PC-3 (cell line): ENCODE measurements at places on chromosomes 12 and 14. TPM values are rescaled to one million over a fixed set of nuclear protein-coding genes. Genes with fewer than 3 reads are reported as not detected.

GRCh38 chr14:59464486-59465315 is 479 bp downstream of the GPR135 start:
- peak; percentile 87 for DNase-seq

- peak; percentile 100 for DNase-seq
These were observed at the start of gene RPS6KA5 for GRCh38 chr14:91060351-91061055. Gene RPS6KA5, minus strand, starts transcription at chr14:91060641. Its CDS starts 207 bp downstream, at chr14:91060434.

- DNase-seq = no peak
These were observed 74.2 kb downstream of the TMTC1 start for GRCh38 chr12:29709496-29710040.

DNA sequence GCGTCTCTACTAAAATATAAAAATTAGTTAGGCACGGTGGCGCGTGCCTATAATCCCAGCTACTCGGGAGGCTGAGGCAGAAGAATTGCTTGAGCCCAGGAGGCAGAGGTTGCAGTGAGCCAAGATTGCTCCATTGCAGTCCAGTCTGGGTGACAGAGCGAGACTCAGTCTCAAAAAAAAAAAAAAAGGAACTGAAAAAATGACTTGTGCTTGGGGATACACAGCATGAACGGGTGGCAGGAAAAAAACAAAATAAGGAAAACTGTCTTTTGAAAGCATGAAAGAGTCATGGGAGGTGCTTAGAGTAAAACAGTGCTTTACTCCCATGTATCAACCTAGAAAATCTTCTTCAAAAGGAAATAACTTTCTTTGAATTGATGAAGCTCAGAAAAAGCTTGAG is 80.8 kb downstream of the TMTC1 start:
- DNase-seq = no peak

- peak; percentile 11 for DNase-seq
These were observed 419.5 kb downstream of the TMEM121 start for GRCh38 chr14:105945896-105946295.

DNA sequence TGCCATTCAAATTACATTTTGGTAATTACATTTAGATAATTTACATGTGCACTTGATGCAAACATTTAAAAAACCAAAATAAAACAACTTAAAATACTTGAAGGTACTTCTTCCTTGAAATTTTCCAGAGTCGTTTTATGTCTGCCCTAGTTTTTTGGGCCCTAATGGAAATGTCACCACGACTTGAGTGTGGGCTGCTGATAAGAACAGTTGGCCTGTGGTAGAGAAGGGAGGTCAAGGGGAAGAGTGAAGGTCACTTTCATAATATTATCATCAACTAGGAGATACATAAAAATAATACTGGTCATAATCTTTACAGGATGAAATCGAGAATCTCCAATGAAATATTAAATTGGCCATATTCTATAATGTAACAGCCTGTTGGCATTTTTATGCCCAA is 23.1 kb downstream of the ZDHHC17 start:
- no peak for DNase-seq

The KANSL2 gene
- 33.3 and 33.4 TPM in 2 replicates for total RNA-seq

The SPIC gene
- not detected in 2 replicates for total RNA-seq

GRCh38 chr12:111597831-111598636 is 1.1 kb downstream of the ATXN2 start:
- DNase-seq = peak; percentile 30
